ENCODE measurements at places on chromosomes 16 and 17.

DNA sequence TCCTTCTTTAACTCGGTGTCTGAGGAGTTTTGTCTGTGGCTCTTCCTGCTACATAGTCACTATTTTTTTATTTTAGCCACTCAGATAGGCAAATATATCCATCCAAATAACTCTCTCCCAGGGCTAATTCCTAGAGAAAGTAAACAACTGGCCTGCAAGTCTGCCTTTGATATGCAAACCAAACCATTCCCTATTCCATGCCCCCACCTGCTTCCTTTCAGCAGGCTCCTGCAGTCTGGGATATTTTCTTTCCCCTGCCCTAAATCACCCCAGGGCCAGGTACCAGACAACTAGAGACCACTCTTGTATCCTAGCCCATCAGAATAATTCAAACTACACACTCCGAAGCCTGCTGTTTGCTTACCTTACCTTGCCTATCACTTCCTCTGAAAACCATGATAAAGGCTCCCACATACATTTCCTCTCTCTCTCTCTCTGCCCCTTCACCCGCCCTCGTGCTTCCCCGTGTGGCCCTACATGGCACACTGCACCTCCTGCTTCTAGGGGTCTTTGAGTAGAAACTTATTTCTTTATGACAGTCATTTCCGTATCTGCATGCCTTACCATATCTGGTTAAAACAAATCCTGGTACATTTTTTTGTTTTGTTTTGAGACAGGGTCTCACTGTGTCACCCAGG, 8.3 kb downstream of the CD300H start:
- no peak for DNase-seq

- no peak for DNase-seq
Measured at GRCh38 chr16:4972938-4973587, 14.9 kb downstream of the SEC14L5 start.

- DNase-seq: no peak
Measured at GRCh38 chr16:1494129-1494640, 1.0 kb downstream of the TELO2 start.

- no peak for DNase-seq
Measured at GRCh38 chr16:53865494-53865863, 161.5 kb downstream of the FTO start.

DNA sequence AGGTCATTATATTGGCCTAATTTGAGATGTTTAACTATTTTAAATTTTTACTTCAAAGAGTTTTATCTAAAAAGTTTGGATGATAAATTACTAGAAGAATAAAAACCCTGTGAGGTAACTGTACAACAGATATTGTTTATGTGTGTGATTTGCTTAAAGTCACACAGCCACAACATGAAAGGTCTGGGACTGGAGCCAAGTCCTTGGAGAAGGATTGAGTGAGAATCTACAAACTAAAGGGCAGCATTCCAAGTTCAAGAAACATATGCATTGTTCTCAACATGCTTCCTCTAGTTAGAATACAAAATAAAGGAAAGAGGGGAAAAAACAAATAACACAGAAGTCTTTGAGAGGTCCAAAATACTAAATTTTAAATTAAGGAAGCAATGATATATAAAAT, 131.5 kb upstream of the MON1B start:
- DNase-seq: no peak

GRCh38 chr17:13698832-13699231, 97.1 kb upstream of the HS3ST3A1 start:
- no peak for DNase-seq

- DNase-seq: no peak
Measured at GRCh38 chr16:81765111-81765919, 13.8 kb upstream of the PLCG2 start.

DNA sequence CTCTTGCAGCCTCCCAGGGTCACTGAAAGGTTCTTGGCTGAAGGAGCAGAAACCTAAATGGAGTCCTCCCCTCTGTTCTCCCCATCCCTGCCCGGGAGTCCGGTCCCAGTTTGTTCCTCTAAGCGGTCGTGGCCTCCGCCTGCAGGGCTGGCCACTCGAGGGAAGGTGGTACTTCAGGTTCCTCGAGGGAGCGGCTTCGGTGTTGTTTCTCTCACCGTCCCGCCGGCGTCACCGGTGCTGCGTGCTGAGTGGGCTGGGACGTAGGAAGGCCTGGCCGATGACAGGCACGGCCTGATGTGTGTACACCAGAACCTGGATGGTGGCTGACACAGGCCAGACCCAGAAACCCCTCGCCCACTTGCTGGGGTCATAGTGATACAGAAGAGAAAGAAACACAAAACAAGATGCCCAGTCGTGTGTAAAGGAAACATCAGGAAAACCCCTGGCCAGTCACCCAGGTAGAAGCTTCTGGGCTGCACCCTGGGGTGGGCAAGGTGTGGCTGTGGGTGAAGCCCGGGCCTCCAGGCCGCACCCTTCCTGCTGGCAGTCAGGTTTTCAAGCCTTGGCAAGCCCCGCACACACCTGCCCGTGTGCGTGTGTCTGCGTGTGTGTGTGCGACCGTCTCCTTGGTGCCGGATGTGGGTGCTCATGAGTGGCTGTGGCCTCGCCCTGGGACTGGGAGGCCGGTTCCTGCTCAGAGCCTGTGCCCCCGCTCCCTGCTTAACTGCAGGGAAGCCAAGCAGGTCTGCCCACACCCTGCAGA, 52.0 kb downstream of the BAIAP2 start:
- no peak for DNase-seq
